ENCODE measurements at places on chromosomes 1 and 21. TPM values are rescaled to one million over a fixed set of nuclear protein-coding genes. Genes with fewer than 3 reads are reported as not detected.

Gene ACTRT2
- total RNA-seq: not detected

Gene MYOM3
- total RNA-seq: 0.25 TPM

Gene RGS1
- 145 TPM for total RNA-seq

Gene CRNN
- 349 TPM for total RNA-seq

Gene WNT4
- 5.2 TPM for total RNA-seq

Gene NBPF4
- total RNA-seq: not detected

Gene S100B
- 19.9 TPM for total RNA-seq

Gene PTCH2
- 0.98 TPM for total RNA-seq

Gene RIT1
- 38.3 TPM for total RNA-seq

GRCh38 chr1:33703464-33703863 lies 160.4 kb upstream of the HMGB4 start:
- no peak overlapping the region for H3K27ac ChIP-seq
- DNase-seq: no peak
- H3K4me3 ChIP-seq: no peak overlapping the region
- no peaks in the 10 kb centered on the region for H3K27me3 ChIP-seq
- no peaks in the 10 kb centered on the region for H3K36me3 ChIP-seq

GRCh38 chr1:63674238-63674864 lies 81.1 kb downstream of the PGM1 start:
- DNase-seq: peak; percentile 92
- H3K27ac ChIP-seq: peak overlapping the region; percentile 21
- H3K4me1 ChIP-seq: peaks cover 10% of the 10 kb centered on the region
- no peaks in the 10 kb centered on the region for H3K36me3 ChIP-seq
- H3K4me3 ChIP-seq: no peak overlapping the region

- peaks cover 17% of the 10 kb centered on the region for H3K4me1 ChIP-seq
- no peak for DNase-seq
- no peak overlapping the region for H3K4me3 ChIP-seq
Observed at GRCh38 chr1:184945678-184946412, 28.5 kb downstream of the NIBAN1 start.

GRCh38 chr21:36759348-36760083 lies 60.6 kb downstream of the SIM2 start:
- H3K4me3 ChIP-seq: no peak overlapping the region
- no peaks in the 10 kb centered on the region for H3K27me3 ChIP-seq
- no peaks in the 10 kb centered on the region for H3K36me3 ChIP-seq
- no peak overlapping the region for H3K27ac ChIP-seq

DNA sequence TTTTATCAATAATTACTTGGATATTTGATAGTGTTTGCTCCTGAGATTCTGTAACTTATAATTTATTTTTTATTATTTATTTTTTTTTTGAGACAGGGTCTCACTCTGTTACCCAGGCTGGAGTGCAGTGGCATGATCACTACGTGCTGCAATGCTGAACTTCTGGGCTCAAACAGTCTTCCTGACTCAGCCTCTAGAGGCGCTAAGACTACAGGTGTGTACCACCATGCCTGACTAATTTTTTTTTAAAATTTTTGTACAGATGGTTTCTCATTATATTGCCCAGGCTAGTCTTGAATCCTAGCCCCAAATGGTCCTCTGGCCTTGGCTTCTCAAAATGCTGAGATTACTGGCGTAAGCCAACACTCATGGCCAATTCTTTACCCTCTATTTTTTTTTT lies 845.5 kb upstream of the ADGRL4 start:
- no peaks in the 10 kb centered on the region for H3K4me1 ChIP-seq
- DNase-seq: no peak
- H3K27ac ChIP-seq: no peak overlapping the region
- H3K4me3 ChIP-seq: no peak overlapping the region

DNA sequence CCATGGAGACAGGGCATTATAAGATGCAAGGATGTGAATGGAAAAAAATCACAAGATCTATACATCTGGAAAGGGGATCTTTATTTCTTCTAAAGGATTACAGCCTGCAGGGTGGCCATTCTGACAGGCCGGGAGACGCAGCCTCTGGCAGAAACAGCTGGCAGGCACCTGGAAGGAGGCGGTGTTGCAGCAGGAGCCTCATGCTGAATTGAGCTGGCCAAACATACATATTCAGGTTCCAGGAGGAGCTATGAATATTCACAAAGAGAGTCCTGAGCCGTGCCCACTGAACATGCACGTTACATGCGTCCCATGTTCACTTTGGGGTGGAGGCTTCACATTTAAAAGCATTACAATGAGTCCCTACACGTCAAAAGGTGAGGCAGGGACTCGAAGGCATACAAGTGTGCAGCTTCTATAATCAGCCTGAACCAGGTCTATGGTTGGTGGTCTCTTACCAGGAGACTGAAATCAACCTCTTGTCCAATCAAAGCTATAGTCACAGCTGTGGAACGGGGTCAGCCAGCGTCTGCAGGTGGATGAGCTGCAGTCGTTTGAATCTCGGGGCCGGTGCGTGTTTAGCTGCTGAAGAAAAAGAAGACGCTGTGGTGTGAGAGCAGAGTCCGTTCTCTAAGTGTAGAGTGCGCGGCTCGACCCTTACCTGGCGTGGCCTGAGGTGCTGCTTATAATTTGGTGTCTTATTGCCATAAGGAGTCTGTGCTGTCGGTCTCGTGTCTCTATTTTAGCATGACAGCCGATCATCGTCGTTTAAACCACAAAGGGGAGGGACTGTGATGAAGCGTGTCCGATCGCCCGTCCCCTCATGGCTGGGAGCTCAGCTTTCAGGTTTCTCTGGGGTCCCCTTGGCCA lies 183.0 kb downstream of the ETS2 start:
- H3K4me3 ChIP-seq: no peak overlapping the region
- no peaks in the 10 kb centered on the region for H3K36me3 ChIP-seq
- DNase-seq: no peak
- no peaks in the 10 kb centered on the region for H3K27me3 ChIP-seq

GRCh38 chr21:36237441-36237840 lies 80.8 kb downstream of the DOP1B start:
- H3K27me3 ChIP-seq: no peaks in the 10 kb centered on the region
- no peaks in the 10 kb centered on the region for H3K36me3 ChIP-seq
- no peak overlapping the region for H3K4me3 ChIP-seq
- H3K4me1 ChIP-seq: peaks cover 22% of the 10 kb centered on the region

GRCh38 chr1:109498161-109498801 lies 4.4 kb downstream of the CYB561D1 start:
- peaks cover 19% of the 10 kb centered on the region for H3K36me3 ChIP-seq
- H3K4me1 ChIP-seq: peaks cover 83% of the 10 kb centered on the region
- no peaks in the 10 kb centered on the region for H3K27me3 ChIP-seq
- H3K4me3 ChIP-seq: no peak overlapping the region

DNA sequence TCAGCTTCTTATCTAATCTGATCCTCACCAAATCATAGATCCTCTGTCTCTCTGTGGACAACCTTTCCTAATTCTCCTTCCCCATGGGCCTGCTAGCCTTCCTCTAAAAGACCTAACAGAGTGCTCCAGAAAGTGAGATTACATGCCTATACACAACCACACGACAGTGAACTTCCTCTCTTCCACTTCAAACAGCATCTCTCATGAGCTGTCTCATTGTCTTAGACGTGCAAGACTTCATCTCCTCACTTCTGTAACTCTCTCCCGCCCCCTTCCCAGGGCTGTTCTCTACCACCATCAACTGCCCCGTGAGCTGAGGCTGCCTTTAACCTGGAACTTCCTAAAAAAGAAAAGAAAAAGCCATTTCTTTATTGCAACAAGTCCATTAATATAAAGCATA lies 14.1 kb upstream of the A3GALT2 start:
- peaks cover 87% of the 10 kb centered on the region for H3K4me1 ChIP-seq
- H3K36me3 ChIP-seq: peaks cover 6% of the 10 kb centered on the region
- H3K4me3 ChIP-seq: no peak overlapping the region
- H3K27me3 ChIP-seq: no peaks in the 10 kb centered on the region
- DNase-seq: no peak
- H3K27ac ChIP-seq: peak overlapping the region; percentile 63

GRCh38 chr1:112674986-112675727 lies 698 bp downstream of the MOV10 start:
- H3K4me1 ChIP-seq: peaks cover 30% of the 10 kb centered on the region
- peak overlapping the region; percentile 69 for H3K4me3 ChIP-seq
- peak overlapping the region; percentile 93 for H3K27ac ChIP-seq

GRCh38 chr1:225449261-225449660 lies 21.4 kb upstream of the LBR start:
- no peaks in the 10 kb centered on the region for H3K36me3 ChIP-seq
- H3K27ac ChIP-seq: peak overlapping the region; percentile 75
- H3K4me3 ChIP-seq: no peak overlapping the region
- no peak for DNase-seq
- no peaks in the 10 kb centered on the region for H3K27me3 ChIP-seq

DNA sequence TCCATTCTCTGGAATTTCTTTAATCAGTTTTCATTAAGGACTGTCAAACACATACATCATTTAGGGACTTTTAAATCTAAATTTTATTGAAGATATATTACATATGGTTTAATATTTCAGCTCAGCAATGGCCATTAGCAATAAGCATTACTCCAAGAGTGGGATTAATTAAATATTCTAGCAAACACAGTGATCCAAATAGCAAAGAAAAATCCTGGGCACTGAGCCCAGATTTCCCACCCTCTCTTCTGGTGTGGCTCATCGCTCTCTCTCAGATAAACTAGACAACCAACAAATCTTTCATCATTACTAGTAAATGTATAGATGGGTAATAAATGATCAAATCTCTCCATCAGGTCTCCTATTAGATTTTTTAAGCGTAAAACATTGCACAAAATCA lies 53.5 kb upstream of the FOXD3 start:
- no peak overlapping the region for H3K27ac ChIP-seq
- H3K4me3 ChIP-seq: no peak overlapping the region
- no peaks in the 10 kb centered on the region for H3K27me3 ChIP-seq
- no peaks in the 10 kb centered on the region for H3K4me1 ChIP-seq

DNA sequence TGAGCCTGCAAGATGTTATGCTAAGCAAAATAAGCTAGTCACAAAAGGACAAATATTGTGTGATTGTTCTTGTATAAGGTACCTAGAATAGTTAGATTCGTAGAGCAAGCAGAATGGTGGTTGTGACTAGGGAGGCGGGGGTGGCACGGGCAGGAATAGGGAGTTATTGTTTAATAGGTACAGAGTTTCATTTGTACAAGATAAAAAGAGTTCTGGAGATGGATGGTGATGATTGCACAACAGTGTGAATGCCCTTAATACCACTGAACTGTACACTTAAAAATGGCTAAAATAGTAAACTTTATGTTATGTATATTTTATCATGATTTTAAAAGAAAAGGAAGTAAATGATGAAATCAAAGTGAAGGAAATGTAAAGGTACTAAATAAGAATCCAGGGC lies 20.6 kb downstream of the LRRC42 start:
- H3K4me3 ChIP-seq: no peak overlapping the region
- no peak overlapping the region for H3K27ac ChIP-seq
- H3K27me3 ChIP-seq: no peaks in the 10 kb centered on the region
- H3K36me3 ChIP-seq: no peaks in the 10 kb centered on the region
- no peaks in the 10 kb centered on the region for H3K4me1 ChIP-seq
- DNase-seq: no peak

Data from vagina (tissue), 2 donors.